ENCODE measurements at places on chromosomes 13 and 19.

DNA sequence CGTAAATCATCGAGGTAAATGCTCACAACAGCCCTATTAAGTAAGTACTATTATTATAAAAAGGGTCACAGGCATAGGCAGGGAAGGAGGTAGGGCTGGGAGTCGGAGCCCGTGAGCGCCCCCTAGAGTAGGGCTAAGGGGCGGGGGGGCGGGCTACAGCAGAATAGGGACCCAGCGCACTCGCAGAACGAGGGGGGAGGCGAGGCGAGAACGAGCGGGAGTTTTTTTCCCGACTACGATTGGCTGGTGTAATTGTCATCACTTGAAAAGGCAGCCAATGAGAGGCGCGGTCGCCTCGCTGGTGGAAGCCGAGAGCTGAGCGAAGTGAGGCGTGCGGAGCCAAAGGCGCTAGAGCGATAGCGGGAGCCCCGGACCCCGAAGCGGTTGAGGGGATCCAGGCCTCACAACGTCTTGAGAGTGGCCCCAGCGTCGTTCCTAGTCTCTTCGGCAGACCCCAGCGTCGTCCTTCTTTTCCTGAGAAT is 24.2 kb downstream of the KEAP1 start:
- DNase-seq = peak; percentile 84

- no peak for DNase-seq
Observed at GRCh38 chr13:22091222-22091970, 420.5 kb downstream of the FGF9 start.

- no peak for DNase-seq
Observed at GRCh38 chr13:67175836-67176459, 54.2 kb downstream of the PCDH9 start.

DNA sequence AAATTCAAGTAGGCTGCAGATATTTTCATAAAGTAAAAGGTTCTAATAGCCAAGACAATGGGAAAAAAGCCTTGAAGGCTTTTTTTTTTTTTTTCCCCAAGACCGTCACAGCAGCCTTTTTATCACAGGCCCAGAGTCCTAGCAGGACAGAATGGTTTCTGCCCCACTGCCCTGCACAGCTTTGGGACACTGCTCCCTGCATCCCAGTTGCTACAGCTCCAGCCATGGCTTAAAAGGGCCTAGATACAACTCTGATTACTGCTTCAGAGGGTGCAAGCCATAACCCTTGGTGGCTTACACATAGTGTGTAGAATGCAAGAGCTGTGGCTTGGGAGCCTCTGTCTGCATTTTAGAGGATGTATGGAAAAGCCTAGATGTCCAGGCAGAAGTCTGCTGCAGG is 1362.8 kb downstream of the SLITRK5 start:
- DNase-seq = no peak

DNA sequence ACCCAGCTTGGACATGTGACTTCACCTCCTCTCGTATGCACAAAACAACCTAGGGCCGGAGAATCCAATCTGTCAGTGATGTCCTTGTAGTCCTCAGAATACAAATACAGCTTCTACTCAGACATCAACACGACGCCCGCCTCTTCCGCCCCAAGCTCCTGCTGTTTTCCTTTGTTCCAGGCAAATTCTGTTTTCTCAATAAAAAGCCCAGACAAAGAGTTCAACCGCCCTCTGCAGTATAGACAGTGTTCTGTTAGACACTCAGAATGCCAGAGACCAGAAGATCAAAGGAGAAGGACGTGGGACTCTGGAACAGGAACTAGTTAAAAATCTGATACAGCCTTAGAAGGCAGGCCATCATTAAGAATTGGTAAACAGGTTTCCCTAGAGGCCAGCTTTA is 42.0 kb upstream of the GGACT start:
- no peak for DNase-seq

DNA sequence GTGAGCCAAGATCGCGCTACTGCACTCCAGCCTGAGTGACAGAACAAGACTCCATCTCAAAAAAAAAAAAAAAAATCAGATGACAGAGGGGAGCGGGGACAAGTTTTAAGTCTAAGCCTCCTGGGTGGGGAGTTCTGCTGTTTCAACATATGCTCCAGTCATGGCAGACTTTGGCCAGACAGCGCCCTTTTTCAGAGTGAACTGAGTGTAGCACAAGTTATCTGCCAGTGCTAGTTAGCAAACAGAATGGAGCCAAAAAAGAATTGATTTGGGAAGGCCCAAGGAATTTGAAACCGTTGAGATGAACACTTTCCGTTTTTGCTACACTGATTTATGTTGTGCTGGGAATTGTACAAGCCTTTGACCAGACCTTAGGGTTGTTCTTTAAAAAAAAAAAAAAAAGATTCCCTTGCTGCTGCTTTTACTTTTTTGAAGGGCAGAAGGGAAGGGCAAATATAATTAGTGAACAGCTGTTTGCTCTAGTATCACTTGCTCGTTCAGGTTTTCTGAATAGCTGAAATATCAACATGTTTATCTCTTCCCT is 5.7 kb downstream of the ACTN4 start:
- no peak for DNase-seq

- DNase-seq = no peak
Observed at GRCh38 chr13:32362574-32362973, 47.3 kb downstream of the BRCA2 start.

- no peak for DNase-seq
Observed at GRCh38 chr13:46087481-46087880, 17.4 kb downstream of the CPB2 start.

- no peak for DNase-seq
Observed at GRCh38 chr13:37869506-37869755, 141 bp downstream of the TRPC4 start.

- no peak for DNase-seq
Observed at GRCh38 chr13:102845289-102845629, 573 bp upstream of the ERCC5 start.

DNA sequence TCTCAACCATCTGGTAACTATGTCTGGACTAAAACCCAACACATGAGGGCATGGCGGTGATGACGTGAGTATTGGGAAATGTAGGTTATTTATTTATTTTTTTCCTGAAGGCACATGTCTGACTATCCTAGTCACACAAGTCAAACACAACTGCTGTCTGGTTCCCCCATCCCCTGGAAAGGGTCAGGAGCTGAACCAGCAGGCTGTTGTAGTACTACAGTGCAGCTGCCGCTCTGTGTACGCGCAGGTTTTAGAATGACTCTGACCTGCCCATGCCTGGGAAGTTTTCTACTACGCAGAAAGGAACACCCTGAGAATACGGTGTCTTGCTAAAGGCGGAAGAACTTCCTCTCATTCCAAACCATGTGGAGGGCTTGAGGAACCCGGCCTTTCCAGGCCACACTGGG is 1.2 kb downstream of the SLC7A1 start:
- DNase-seq = peak; percentile 25

- DNase-seq = no peak
Observed at GRCh38 chr19:43618921-43619261, 538 bp downstream of the ZNF428 start.

All from central memory CD8-positive, alpha-beta T cell (primary cell).